ENCODE measurements at places on chromosomes 3 and 15.

GRCh38 chr3:44568561-44568960 is 13.6 kb downstream of the ZKSCAN7 start:
- no peak for DNase-seq

DNA sequence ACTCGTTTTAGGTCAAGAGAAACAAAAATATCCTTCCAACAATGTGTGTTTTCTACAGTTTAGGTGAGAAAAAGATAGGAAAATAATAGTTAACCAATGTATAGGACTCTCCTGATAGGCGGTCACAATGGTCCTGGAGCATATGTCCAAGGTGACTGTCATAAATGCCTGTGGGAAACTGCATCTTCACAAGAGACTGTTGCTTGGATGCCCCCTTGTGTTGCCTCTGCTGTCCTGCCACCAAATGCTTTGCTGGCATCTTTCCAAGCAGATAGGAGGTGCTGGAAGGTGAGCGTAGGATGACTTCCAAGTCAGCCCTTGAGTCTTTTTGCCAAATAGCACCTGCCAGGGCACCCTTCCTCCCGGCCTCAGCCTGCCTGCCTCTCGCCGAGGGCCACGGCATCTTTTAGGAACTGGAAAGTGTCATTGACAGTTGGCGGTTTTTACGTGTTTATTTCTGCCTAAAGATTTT is 24.1 kb upstream of the SACM1L start:
- peak; percentile 75 for DNase-seq

GRCh38 chr3:144275005-144275404 is 303.4 kb downstream of the DIPK2A start:
- DNase-seq, result no peak

DNA sequence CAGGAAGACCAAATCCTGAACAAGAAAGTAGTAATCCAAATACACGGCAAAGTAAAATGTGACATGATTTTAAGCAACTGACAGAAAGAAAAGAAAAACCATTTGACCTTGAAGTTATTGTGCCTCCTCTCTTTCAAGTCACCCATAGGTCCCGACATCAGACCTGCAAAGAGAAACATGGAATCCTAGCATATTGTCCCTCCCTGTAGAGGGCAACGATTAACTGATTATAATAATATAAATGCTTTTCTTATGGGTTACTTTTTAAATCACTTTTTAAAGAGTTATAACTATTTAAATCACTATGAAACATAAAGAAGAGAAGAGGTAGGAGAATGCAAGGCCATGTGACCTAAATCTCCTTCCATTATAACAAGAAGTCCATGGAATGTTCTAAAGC is 143.2 kb upstream of the LIPC start:
- no peak for DNase-seq

DNA sequence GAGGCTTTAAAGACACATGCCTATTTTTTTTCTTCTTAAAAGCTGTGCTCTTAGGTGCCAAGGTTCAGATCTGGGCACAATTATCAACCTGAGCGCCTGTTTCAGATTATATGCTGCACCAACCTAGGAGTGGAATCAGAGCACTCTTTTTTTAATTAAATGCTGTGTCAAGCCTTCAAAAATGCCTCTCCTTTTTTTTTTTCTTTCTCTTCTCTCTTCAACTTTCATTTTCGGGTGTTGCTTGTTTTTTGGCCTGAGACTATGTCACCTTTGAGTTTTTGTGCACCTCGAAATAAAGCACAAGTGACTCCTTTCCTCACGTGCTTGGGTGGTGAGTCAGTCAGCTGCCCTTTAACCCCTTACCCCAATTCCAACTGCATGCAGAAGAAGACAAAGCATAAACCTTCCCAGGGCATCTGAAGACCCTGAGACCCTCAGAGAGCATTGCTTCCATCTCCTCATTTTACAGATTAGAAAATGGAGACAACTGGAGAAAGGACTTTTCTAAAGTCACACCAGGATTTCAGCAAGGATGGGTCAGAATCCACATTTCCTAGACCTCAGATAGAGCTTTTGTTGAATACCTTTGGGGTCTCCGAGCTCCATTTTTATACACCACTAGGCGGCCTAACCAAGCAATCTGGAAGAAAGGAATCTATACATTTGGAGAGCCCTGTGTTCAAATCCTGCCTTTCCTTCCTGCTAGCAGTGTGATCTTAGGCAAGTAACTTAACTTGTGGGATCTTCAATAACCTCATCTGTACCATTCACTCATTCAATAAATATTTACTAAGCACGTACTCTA is 631 bp upstream of the PRICKLE2 start:
- peak; percentile 44 for DNase-seq

- no peak for DNase-seq
Measured at GRCh38 chr3:69174871-69175737, 52.7 kb upstream of the LMOD3 start.

DNA sequence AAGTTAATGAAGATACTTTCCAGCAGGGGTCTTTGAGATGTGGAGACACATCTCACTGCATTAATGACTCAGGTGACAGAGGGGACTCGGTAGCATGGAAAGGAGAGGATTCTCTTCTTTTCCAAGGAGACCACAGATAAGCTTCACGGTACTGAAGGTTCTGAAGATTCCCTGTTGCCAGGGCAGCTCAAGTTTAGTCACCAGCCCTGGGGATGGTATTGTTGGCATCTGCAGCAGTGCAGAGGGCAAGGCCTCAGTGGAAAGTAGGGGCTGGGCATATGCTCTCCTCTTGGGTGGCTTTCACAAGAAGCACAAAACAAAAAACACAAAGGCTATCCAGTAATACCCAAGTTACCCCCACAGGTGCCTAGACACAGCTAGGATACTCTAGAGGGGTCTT is 38.0 kb upstream of the MRPL3 start:
- DNase-seq, result no peak

- DNase-seq, result no peak
Measured at GRCh38 chr3:135118792-135119191, 323.7 kb downstream of the EPHB1 start.

GRCh38 chr3:146970236-146970635 is 365.1 kb upstream of the PLSCR5 start:
- no peak for DNase-seq

GRCh38 chr15:86316726-86317383 is 237.2 kb downstream of the AGBL1 start:
- peak; percentile 18 for DNase-seq

DNA sequence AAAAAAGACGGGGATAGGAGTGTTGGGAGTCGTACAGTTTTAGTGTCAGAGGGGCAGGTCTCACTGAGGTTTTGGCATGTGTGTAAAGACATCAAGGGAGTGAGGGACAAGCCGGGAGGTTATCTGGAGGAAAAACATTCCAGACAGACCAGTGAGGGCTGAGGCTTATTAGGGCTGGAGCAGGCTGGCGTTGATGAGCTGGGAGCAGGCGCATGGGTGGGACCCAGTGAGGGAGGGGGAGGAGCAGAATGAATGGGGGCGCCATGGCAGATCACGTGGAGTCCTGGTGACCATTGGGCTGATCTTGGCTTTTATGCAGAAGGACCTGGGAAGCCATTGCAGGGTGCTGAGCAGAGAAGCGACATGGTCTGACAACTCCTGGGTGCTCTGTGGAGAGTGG is 180.2 kb downstream of the SLCO3A1 start:
- no peak for DNase-seq

DNA sequence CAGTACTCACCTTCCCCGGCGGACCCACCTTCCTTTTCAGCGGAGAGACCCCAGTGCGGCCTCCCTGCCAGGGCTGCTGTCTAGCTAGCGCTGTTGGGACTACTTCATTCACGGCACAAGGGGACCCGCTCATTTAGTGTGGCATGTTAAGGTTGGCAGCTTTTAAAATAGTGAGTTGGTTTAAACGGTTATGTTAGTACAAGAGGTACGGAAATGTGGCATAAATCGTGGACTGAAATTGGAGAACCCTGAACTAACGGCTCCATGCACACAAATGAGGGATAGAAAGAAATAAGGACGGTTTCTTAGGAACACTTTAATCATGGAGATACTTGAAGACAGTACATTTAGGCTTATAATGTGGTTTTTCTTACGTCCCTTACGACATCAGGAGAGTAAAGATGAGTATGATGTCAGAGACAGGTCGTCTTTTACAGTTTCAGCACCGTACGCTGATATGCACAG is 752 bp downstream of the CEP63 start:
- peak; percentile 42 for DNase-seq

DNA sequence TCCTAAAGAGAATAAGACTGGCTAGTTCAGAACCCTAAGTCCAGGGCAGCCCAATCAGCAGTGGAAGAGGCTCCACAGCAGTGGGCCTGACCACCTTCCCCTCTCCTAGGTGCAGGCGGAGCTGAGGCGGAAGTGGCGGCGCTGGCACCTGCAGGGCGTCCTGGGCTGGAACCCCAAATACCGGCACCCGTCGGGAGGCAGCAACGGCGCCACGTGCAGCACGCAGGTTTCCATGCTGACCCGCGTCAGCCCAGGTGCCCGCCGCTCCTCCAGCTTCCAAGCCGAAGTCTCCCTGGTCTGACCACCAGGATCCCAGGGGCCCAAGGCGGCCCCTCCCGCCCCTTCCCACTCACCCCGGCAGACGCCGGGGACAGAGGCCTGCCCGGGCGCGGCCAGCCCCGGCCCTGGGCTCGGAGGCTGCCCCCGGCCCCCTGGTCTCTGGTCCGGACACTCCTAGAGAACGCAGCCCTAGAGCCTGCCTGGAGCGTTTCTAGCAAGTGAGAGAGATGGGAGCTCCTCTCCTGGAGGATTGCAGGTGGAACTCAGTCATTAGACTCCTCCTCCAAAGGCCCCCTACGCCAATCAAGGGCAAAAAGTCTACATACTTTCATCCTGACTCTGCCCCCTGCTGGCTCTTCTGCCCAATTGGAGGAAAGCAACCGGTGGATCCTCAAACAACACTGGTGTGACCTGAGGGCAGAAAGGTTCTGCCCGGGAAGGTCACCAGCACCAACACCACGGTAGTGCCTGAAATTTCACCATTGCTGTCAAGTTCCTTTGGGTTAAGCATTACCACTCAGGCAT is 33.7 kb downstream of the VIPR1 start:
- DNase-seq, result peak; percentile 97

GRCh38 chr3:70882104-70882503 is 569.7 kb upstream of the MDFIC2 start:
- no peak for DNase-seq

GRCh38 chr3:180934638-180935037 is 22.2 kb downstream of the FXR1 start:
- no peak for DNase-seq

GRCh38 chr3:61420136-61420759 is 141.1 kb upstream of the PTPRG start:
- no peak for DNase-seq

DNA sequence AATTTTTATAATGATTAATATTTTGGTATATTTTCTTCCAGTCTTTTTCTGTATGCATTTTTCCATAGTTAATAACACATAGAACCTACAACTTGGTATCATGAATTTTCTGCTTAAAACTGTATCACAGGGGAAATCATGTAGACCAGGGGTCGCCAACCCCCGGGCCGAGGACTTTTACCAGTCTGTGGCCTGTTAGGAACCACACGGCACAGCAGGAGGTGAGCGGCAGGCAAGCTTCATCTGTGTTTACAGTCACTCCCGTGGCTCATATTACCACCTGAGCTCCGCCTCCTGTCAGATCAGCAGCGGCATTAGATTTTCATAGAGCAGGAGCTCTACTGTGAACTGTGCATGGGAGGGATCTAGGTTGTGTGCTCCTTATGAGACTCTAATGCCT is 54.7 kb downstream of the RPL22L1 start:
- peak; percentile 86 for DNase-seq

DNA sequence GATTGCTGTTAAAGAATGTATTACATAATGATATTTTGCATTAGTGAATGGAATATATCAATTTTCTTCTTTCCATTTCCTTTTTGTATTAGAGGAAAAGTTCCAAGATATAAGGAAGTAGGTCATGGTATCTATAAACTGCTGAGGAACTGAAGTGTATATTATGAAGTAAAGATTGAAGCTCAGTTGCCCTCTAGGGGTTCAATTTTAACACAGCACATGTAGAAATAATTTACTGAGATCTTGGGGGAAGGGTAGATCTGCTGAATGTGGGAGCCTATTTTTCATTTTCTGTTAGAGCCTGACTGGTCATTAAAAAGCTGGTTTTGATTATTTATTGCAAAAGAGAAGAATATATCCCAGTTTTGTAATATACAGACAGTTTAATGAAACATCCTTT is 45.2 kb downstream of the CMC1 start:
- DNase-seq, result peak; percentile 37

- DNase-seq, result no peak
Measured at GRCh38 chr15:41061667-41062066, 54.4 kb downstream of the INO80 start.

- no peak for DNase-seq
Measured at GRCh38 chr3:123272547-123272946, 70.8 kb downstream of the SEC22A start.

- no peak for DNase-seq
Measured at GRCh38 chr3:59247402-59247841, 197.6 kb upstream of the CFAP20DC start.

GRCh38 chr3:187774185-187774789 is 29.0 kb upstream of the BCL6 start:
- DNase-seq, result no peak

- peak; percentile 89 for DNase-seq
Measured at GRCh38 chr3:151168269-151169094, 34.5 kb downstream of the GPR171 start.

DNA sequence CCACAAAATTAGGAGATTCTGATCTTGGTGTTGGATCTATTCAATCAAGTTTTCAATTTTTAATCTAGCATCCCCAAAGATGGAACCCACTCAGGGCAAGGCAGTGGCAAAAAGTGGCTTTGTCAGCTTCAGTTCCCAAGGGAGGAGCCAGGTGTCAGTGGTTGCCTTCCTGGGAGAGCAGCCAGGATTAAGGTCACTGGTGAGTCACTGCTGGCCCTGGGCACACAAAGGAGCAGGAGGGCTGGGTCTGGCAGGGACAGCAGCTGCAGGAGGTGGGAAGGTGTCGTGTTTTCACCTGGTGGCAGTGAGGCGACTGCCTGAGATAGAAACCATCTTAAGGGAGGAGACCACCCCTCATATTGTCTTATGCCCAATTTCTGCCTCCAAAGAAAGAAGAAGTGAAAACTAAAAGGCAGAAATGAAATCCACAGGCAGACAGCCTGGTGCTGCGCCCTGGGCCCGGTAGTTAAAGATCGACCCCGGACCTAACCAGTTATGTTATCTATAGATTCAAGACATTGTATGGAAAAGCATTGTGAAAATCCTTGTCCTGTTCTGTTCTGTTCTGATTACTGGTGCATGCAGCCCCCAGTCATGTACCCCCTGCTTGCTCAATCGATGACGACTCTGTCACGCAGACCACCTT is 5.9 kb upstream of the KLHL25 start:
- peak; percentile 38 for DNase-seq

- DNase-seq, result peak; percentile 91
Measured at GRCh38 chr3:101695779-101696372, 9.4 kb upstream of the RPL24 start.

- no peak for DNase-seq
Measured at GRCh38 chr15:58410353-58410752, 21.4 kb upstream of the LIPC start.

- no peak for DNase-seq
Measured at GRCh38 chr3:191235331-191236314, 36.6 kb downstream of the OSTN start.

DNA sequence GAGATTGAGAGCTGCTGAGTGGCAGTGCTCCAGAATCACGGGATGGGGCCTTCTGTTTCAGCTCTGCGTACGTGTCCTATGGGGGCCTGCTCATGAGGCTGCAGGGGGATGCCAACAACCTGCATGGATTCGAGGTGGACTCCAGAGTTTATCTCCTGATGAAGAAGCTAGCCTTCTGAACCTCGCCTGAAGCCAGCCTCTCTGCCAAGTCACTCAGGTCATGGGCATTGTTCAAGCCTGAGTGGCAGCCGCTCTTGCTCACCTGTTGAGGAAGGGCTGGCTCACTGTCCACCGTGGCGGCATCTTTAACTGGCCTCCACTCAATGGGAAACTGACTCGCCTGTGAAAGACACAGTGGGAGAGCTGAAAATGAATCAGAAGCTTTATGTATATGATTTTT is 6.6 kb downstream of the POLR2H start:
- no peak for DNase-seq
